ENCODE measurements at places on chromosomes 4 and X. TPM values are rescaled to one million over a fixed set of nuclear protein-coding genes. Genes with fewer than 3 reads are reported as not detected.

Gene AKAP14
- not detected for total RNA-seq

Gene XK
- total RNA-seq = 0.89 TPM

Gene DAPP1
- 71.9 TPM for total RNA-seq

Gene MAMLD1
- not detected for total RNA-seq

Gene SPANXN5
- total RNA-seq = not detected

Gene KCNIP4
- total RNA-seq = not detected

Gene SHROOM3
- total RNA-seq = not detected

Gene FOXR2
- not detected for total RNA-seq

DNA sequence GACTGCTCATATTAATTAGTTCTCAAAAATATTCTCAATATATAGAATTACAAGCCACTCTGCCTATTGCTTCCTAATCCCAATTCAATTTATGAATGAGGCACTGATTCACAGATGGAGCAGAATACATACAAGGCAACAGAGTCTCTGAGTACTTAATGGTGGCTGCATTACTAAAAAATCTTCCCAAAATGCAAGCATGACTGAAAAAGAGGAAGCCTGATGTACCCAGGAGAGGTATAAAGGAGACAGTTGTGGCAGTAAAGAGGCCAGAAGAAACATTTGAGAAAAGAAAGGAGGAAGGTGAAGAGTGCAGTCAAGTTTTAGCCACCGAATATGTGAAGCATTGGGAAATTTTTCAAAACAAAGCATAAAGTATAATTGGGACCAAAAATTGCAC lies 163.2 kb upstream of the INTU start:
- no peak for DNase-seq

DNA sequence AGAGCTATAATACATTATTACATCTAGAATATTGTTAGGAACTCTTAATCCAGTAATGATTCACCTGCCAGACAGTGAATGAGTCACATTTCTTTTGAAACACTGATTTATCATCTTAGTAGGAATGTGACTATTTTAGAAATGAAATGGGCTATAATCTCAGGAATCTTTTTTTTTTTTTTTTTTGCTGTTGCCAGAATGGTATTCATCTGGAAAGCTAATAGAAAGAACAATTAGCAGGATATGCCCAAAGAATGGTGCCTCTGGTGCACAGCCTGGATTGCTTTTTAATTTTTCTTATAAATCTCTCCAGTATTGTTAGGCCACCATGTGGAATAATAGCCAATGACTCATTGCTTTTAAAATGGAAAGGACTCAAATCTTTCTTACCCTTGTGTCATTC lies 181.1 kb upstream of the SMIM31 start:
- DNase-seq = no peak

DNA sequence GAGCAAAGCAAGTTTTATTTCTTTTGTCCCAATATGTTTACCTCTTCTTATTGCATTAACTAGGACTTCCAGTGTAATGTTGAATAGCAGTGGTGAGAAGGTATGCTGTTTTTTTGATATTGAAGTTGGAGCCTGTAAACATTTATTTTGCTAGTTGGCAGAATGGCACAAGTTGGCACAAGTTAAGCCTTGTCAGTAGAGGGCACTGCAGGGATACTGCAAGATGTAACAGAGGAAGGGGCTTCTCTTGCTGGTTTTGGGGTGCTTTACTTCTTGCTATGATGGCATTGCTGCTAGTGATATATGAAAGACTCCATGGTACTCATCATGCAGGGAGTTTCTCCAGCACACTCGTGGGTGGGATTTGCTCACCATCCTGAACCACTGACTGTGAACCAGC lies 327.3 kb upstream of the ARX start:
- no peak for DNase-seq

- no peak for DNase-seq
These were observed 50.3 kb downstream of the EFNB1 start for GRCh38 chrX:68878977-68879645.

DNA sequence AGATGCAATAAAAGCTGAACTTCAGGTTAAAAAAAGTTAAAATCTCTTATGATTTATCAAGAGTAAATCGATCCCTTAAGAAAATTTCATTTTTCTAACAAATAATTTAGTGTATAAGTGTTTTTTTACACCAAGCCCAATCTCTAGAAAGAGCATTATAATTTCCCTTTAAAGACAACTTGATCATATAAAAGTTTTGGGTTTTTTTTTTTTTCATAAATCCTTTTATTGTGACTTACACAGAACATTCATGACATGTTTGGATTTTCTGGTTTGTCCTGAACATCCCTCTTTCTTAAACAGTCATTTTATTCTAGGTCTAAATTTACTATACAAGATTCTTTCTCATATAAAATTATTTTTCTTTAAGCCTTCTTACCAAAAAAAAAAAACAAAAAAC lies 6.5 kb downstream of the ZNF721 start:
- no peak for DNase-seq

- no peak for DNase-seq
These were observed 39.4 kb downstream of the NOCT start for GRCh38 chr4:139054791-139055505.

DNA sequence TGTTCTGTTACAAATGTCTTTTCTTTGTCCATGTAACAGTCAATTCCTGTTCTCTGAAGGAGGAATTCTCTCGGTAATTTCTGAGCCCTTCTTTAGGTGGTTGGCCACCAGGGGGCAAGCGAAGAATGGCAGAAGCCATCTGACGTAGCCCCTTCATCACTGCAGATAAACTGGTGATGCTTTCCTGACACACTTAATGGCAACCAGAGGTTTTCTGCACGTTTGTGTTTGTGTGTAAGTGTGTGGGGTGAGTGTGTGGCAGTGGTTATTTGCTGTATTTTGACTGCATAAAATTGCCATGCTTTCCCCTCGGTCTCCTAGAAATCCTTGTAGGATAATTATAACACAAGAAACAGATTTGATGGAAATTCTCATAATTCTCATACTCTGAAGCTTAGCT lies 64.8 kb upstream of the STOX2 start:
- peak; percentile 77 for DNase-seq

DNA sequence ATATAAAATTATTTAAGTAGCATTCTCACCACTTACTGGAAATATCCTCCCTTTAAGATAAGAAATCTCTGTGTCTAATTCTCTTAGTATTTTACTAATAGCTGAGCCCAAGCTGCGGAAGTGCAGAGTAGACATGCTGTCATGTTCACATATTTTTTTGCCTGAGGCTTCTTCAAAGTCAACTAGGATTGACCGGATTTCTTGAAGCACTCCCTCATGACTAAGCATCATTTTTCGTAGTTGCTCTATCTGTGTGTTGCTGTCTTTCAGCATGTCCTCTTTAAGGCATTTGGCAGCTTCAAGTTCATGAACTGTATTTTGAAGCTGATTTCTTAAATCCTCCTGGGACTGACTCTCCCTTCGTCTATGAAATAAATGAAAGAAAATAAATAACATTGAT lies 36.9 kb downstream of the CCDC158 start:
- DNase-seq = no peak

GRCh38 chr4:87680271-87680670 lies 30.2 kb downstream of the DMP1 start:
- no peak for DNase-seq

GRCh38 chr4:108144451-108144850 lies 24.3 kb downstream of the LEF1 start:
- no peak for DNase-seq

- DNase-seq = no peak
These were observed 282.8 kb downstream of the PPP1R2C start for GRCh38 chrX:42495139-42495538.

DNA sequence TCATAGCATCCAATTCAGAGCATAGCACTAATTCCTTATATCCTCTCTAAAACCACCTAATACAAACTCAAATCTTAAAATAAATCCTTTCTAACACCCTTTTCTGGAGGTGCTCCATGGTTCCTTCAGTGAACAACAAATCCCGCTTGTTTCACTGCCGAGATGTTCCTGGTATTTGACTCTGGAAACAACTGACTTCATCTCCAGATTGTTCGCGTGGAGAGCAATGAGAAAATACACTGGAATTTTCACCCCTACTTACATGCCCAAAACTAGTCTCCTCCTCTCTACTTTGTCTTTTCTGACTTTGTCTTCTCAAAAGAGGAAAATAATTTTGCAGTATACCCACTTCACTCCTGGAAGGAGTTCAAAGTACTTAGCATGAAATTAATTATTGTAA lies 129.0 kb downstream of the PLS3 start:
- DNase-seq = no peak

DNA sequence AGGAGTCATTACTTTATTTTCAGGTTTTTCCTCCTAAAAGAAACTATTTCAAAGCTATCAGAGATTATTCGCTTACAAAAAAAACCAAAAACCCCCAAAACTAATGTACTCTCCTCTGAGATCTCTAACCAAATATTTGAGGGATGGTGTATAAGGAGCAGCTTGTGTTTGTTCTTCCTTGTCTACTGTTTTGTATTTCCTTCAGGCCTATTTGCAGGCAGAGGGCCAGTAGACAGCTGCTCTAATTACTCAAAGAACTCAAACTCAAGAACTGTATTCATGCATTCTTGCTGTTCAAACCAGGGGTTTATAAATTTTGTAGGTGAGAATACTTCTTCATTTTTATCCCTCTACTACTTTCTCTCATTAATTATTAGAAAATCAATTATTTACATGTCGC lies 51.3 kb downstream of the SH3RF1 start:
- DNase-seq = no peak

DNA sequence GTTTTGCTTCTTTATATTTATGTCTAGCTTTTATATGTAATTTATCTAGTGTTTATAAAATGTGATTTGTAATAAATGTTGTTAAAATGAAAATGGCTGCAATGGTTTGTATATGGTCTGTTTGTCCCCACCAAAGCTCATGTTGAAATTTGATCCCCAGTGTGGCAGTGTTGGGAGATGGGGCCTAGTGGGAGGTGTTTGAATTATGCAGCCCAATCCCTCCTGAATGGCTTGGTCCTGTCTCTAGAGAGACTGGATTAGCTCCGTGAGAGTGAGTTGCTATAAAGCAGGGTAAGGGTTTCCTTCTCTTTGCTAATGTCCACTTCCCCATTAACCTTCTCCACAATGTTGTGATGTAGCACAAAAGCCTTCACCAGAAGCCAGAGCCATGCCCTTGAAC lies 30.0 kb upstream of the JADE3 start:
- DNase-seq = no peak

DNA sequence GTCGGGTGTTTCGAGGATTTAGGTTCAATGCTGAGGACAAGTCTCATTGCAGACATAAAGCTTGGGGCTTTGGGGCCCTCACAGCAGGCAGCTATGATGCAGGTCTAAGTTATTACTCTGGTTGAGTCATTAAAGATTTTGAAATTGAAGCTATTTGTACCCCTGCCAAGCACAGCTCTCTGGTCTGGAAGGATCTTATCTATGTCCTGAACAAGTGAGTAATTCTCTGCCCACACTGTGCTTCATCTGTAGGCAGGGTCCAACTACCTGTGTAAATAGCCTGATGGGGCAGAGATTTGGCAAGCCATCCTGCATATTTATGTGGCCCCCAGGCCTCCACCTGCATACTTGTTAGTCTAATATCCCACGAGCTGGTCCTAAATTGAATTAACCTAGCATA lies 41.4 kb upstream of the MAGEA4 start:
- no peak for DNase-seq

GRCh38 chr4:158904815-158905214 lies 136.0 kb downstream of the FNIP2 start:
- no peak for DNase-seq

DNA sequence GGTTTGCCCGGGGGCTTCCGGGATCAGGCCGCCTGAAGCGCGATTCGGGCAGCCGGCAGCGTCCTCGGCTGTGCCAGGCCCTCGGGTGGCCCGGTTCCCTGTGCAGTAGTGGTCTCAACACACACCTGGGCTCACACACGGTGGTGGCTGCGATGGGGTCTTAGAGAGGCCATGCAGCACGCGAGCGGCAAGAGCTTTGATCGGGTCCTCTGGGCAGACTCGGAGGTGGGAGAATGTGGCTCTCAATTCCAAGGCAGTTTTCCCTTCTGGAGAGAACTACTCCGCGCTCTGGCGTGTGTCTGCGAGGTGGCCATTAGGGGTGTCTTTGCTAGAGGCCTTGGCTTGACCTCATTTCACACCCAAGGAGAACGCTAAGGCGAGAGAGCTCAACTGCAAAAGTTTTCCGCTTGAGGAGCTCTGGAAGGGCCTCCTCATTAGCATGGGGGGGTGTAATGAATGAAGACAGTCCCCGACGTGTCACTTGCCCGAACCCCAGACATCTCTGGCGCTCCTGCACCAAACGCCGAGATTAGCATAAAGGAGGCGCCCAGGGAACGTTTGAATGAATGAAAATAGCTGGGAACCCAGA lies 771 bp upstream of the RBPJ start:
- peak; percentile 75 for DNase-seq

DNA sequence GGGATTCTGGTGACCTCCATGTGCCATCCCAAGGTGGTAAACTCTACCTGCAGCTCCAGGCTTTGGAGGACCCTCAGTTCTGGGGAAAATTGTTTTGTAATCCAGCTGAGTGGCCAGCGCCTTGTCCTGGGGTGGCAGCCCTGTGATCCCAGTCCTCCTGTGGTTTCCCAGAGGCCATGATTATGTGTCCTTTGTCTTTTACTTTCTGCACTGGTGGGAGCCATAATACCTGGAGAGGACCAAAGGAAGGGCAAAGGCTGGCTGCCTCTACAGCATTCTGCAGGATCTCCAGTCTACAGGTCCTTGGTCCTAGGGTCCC lies 64.0 kb downstream of the NBDY start:
- no peak for DNase-seq

- peak; percentile 15 for DNase-seq
These were observed 53.4 kb upstream of the STX18 start for GRCh38 chr4:4595252-4595651.

DNA sequence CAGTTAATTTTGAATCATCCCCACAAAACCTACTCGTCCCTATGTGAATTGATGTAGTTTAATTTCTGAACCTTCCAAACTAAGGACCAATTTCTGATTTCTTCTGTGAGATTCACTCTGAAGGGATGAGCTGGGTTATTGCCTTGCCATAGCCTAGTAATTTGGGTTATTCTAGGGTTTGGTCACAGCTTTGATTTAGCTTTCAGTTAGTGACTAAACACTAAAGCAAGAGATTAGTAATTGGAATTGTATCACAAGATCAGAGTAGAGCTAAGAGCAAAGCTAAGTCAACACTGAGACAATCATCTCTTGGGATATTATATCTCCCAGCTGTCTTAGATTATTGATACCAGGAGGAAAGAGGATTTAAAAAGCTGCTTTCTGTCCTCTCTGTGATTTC lies 588.0 kb downstream of the CCSER1 start:
- no peak for DNase-seq

DNA sequence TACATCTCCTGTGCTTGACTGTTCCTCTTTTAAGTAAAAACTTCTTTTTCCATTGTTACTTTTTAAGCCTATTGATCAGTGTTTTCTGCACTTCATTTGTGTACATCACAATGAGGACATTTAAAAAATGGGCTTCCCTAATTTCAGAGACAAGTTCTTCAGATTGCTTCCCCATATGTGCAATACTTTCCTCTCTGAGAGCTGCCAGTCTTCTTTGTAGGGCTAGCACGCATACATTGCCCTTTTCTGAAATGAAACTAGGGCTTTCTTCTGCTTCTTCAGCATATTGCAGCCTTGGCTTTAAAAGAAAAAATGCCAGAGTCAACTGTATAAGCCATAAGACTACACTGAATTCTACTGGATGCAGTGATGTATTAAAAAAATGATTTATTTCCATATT lies 37.8 kb downstream of the FAT4 start:
- DNase-seq = no peak
